ENCODE measurements at places on chromosomes 1 and 21.
A peak's percentile ranks its signal among the peaks of the same experiment; 100 is the strongest.

DNA sequence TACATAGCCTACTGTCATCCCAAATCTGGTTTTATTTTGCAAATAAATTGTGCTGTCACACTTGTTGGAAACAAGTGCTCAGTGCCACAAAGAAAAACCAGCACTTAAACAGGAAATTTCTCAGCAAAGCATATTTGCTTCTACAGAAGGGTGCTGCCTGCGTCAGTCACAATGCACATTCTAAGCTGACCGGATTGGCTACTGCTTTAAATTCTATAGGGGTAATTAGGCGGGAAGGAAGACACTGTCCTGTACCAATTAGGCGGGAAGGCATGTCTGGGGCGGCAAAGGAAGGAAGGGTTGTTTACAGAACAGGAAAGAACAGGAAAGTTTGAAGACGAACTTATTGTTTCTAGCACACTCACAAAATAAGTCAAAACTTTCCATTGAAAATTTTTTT lies 2.8 kb downstream of the IFI16 start:
- no peak for DNase-seq

- no peak for DNase-seq
Measured at GRCh38 chr1:15974855-15975254, 1.0 kb downstream of the ZBTB17 start.

DNA sequence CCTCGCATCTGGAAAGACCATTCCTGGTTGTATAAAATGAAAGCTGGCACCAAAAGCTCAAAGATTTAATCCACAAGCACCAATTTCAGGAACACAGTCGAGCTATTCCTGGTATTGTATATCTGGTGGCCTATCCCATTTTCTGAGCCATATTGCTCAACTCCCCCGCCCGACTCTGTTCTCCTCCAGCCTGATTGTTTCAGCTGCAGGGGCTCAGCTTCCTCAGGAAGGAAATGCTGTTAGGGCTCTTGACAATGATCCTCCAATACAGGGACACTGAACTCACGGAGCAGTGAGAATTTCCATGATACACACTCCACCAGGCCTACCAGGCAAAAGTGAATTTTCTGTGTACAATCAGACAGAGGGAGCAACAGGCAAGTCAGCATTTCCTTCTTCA lies 16.9 kb upstream of the TDRD10 start:
- DNase-seq, result no peak

GRCh38 chr1:41101950-41102607 lies 80.6 kb upstream of the SLFNL1 start:
- DNase-seq, result peak; percentile 81

GRCh38 chr1:32783851-32784250 lies 33.3 kb downstream of the YARS1 start:
- no peak for DNase-seq

DNA sequence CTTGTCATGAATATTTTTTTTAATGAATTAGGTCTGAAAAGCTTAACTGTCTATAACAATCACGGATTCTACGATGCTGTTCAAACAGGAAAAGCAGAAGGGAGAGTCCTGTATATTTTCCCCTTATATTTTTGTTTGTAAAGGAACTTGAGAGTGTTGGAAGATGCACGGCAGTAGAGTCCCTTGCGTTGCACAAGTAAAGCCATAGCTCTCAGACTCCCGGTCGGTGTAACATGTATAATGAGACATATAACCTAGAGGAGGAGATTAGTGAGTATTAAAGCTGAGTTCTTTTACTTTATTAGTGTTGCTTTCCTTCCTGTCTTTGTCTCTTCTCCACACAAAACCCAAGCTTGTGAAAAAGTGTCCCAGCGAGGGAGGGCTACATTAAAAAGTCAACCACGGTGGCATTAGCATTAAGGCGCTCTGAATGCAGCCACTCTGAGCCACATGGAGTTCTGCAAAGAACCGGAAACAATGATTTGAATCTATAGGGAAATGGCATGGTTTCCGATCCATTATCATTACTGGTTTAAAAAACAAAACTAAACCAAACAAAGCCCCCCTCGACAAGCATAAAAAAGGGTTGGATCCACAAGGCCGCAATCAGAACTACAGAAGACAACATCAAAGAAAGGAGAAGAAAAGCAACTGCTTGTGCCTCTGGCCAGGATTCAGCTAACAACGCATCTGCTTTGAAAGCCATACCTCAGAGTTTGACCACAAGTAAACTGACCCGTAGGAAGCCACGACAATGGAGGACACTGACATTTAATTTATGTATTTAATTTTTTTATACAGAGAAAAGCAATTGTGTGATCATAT lies 356.8 kb downstream of the LMO4 start:
- DNase-seq, result no peak

GRCh38 chr1:222283147-222283768 lies 264.6 kb downstream of the HHIPL2 start:
- DNase-seq, result no peak

- DNase-seq, result no peak
Measured at GRCh38 chr1:95537176-95537575, 303.2 kb downstream of the RWDD3 start.

DNA sequence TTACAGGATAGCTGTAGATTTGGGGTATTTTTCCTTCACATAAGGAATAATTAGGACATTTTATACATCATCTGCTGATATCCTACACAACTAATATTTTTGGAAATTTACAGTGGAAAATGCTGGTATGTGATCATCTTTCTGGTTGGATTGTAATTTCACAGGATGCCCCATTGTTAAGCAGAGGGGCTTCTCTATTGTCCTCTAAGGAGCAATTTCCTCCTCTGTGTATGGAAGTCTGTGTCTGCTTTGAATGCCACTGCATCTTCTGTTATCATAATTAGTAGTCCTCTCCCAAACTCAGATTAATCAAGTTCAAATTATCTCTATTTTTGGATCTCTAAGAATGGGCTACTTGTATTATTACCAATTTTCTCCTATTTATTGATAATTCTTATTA lies 988.1 kb upstream of the B3GALT2 start:
- DNase-seq, result no peak

DNA sequence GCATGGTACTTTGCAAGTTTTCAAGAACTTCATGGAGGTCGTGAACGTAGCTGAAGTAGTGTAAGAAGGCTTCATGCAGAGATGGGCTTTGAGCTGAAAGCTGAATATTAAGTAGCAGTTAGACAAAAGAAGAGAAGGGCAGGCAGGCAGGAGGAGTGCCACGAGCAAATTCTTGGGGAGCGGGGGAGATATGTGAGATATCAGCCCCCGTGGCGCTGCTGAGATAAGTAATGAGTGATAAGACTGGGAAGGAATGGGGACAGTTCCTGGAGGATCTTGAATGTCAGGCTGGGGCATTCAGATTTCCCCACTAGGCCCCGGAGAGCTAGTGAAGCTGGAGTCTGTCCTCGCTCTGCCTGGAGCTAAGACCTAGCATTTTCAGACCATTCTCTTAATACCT lies 27.9 kb upstream of the KIRREL1 start:
- no peak for DNase-seq

DNA sequence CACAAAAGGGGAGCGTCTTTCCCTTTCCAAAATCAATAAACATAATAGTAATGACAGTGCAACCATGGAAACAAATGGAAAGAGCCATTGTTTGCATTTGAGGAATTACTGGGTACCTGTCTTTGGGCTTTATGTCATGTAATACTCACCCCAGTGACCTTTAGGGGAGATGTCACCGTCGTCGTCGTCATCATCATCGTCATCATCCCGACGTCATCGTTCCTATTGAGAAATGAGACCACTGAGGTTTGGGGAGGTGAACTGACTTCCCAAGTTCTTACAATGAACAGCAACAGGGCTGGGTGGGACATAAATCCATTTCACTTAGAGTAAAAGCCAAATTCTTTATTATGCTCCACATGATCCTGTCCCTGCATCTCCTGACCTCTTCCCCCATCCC lies 168.9 kb upstream of the KAZN start:
- DNase-seq, result no peak

DNA sequence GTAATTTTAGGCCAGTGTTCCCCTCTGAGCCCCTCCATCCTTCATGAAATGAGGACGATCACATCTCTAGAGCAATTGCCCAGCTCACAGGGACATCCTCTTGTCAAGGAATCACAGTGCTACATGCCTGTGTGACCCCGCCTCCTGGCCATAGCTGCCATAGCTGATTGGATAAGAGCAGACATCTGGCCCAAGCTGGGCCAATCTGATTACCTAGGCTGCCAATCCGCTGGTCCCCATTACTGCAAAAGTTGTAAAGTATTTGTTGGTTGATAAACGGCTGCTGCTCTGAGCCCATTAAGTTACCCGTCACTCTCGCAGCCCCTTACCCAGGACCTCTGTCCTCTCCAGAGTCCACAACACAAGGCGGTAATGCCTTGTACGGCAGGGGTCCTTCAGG lies 8.3 kb downstream of the NT5C1A start:
- DNase-seq, result no peak

DNA sequence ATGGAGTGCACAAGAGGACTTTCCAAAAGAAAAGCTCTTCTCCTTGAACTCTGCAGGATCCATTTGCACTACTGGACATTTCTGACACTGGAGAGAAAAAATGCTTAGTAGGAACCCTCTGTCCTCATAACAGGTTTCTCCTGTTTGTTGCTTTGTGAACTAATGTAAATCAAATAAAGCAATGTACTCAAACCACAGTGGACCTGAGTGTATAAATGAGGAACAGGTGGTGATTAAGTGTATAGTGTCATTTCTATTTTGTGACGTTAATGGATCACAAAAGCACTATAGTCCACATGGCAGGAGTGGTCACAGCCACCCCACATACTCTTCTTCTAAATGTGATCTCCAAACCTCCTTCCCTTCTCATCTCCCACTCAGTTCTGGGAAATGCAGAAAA lies 268.4 kb upstream of the DUSP10 start:
- no peak for DNase-seq

DNA sequence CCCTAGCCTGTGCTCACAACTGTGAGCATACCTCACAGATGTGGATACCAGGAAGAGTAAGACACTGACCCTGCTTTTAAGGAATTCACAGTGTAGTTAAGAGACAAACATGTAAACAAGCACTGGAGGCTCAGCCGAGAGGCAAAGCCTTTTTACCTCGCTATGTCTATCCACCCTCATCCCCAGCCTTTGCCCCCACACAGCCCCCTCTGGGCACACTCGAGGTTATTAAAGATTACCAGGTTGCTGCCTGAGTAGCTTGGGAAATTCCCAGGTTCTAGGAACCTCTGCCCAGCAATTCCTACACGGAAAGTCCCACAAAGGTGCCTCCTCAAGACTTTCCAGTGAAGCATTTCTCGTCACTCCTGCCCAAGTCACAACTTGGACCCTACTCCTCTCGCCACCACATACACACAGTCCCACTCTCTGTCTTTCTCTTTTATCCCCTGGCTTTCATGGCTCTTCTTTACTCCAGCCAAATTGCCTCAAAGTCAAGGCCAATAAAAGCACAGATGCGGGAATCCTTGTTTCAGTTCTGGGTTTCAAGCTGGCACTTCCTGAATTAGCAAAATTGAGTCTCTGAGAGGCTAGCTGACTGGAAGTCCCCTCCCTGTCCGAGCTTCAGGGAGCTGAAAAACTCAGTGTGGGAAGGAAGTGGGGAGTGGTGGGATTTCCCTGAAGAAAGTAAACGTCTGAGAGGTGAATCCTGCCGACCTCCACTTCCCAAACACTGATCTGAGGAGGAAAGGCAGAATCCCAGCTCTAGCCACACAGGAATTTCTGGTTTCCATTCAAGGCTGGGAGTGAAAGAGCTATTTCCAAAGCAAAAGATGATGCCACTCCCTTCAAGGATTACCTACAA lies 7.6 kb downstream of the DENND2D start:
- DNase-seq, result no peak

GRCh38 chr1:173581383-173582079 lies 21.3 kb downstream of the SLC9C2 start:
- no peak for DNase-seq

GRCh38 chr1:28871631-28872401 lies 42.6 kb upstream of the EPB41 start:
- DNase-seq, result no peak

DNA sequence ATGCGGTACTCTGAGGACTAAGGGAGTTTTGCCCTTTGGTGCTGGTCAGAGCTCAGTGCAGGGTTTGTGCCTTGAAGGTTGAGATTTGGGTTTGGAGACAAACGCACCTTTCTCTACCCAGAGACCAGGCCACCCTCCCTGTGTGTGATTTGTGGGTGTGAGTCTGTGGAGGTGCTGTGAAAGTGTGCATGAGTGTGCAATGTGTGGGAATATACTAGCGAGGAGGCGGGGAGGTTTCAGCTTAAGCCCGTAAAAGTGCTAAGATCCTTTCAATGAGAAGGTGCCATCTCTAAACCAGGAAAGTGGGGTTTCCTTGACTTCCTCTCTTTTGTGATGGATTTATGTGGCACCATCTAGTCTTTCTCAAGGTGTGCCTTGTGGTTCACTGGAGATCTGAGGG lies 225.7 kb downstream of the HHAT start:
- DNase-seq, result no peak

DNA sequence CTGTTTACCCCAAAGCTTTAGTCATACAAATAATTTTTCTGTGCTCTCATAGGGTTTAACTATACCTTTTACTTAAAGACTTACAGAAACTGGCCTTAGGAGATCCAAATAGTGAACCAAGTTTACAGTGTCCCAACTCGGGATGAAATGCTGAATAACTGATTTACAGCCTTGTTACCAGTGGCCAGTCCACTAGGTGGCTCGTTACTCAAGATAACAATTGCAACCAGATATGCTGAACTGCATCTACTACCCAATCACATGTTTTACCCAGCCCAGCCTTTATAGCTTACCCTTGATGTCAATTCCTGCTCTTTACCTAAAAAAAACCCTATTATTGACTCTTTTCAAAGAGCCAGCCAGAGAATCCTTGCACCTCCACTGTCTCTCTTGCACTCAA lies 1148.8 kb upstream of the ADGRL4 start:
- no peak for DNase-seq

DNA sequence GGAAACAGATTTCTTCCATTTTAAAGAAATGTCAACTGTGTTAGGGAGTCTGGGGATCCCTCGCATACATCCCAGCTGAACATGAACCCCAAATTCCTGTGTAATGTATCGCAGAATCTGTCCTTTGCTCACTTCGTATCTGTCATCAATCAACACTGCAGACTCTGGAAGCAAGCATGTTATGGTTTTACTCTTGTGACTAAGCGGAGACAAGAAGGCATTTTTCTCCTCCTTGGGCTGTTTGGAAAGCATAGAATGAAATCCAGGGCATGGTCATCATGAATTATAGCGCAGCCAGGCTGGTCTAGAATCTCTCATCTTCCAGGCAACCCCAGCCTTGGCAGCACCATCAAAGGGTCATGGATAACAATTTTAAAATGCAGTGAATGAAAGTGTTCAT lies 290.2 kb downstream of the KIF26B start:
- no peak for DNase-seq

GRCh38 chr1:208132287-208132882 lies 111.8 kb downstream of the PLXNA2 start:
- peak; percentile 9 for DNase-seq

GRCh38 chr1:31626223-31627207 lies 9.0 kb downstream of the HCRTR1 start:
- DNase-seq, result no peak

- peak; percentile 41 for DNase-seq
Measured at GRCh38 chr1:157580179-157580827, 17.6 kb downstream of the FCRL4 start.

DNA sequence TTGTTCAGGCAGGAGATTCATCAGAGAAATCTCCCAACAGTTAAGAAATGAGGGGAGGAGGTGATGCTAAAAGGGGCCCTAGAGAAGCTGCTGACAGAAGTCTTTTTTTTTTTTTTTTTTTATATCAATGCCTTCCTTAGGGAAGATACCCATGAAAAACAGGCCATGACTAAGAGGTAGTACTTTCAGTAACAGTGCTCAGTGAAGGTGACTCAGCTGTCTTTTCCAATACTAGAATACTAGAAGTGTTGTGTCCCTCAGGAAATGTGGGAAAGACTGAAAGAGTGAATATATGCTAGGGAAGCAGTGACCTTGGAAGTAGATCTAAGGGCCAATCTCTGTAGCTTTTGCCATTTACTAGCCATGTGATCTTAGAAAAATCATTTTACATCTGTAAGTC lies 52.4 kb upstream of the SLFNL1 start:
- DNase-seq, result no peak
